Naive thymus-derived CD8-positive, alpha-beta T cell (primary cell): ENCODE measurements at places on chromosomes 13 and 19.

GRCh38 chr13:48500652-48501197 lies 32.2 kb downstream of the RCBTB2 start:
- no peak for DNase-seq

DNA sequence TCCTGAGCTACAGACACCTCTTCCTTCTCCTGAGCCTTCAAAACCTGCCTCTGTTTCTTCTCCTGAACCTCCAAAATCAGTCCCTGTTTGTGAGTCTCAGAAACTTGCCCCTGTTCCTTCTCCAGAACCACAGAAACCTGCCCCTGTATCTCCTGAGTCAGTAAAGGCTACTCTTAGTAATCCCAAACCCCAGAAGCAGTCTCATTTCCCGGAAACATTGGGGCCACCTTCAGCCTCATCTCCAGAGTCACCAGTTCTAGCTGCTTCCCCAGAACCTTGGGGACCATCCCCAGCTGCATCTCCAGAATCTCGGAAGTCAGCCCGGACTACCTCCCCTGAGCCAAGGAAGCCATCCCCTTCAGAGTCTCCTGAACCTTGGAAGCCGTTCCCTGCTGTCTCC lies 10.0 kb downstream of the CHAMP1 start:
- no peak for DNase-seq

DNA sequence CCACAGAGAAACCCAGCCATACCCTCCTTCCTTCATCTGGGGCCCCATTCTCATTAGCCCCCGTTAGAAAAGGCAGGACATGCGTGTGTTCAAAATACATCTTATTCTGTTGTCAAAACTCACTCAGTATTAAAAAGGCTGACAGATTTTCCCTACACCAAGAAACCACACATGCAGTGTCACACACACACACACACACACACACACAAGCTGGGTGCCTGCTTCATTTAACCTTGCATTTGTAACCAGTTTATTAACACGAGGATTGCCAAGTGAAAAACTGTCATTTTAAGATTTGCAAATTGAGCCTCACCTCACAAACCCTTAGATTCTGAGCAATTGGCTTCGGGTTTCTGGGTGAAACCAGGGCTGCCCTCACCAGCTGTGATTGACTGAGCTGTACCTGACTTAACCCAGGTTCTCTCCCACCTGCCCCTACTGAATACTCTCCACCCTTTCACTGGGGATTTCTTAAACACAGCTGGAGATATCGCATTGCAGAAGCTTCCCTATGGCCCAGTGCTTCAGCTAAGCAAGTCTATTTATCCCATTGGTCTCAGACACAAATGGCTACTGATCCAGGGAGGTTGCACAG lies 172.7 kb upstream of the ZNF507 start:
- no peak for DNase-seq

DNA sequence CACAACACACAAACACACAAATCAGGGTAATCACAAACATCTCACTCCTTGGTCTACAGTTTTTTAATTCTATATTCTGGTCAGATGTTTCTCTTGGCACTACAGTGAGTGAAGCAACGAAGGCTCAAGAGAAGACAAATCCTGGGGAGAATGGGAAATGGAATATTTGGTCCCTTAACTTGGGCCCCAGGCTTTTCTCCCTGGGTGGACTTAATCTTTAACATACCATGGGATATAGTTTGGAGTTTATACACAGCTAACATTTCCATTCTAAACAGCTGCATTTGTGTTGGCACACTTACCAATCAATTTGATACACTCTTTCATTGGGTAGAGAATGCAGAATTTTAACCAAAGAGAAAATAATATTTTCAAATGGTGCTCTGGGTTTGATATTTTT lies 1132.6 kb upstream of the SLC10A2 start:
- DNase-seq = no peak

DNA sequence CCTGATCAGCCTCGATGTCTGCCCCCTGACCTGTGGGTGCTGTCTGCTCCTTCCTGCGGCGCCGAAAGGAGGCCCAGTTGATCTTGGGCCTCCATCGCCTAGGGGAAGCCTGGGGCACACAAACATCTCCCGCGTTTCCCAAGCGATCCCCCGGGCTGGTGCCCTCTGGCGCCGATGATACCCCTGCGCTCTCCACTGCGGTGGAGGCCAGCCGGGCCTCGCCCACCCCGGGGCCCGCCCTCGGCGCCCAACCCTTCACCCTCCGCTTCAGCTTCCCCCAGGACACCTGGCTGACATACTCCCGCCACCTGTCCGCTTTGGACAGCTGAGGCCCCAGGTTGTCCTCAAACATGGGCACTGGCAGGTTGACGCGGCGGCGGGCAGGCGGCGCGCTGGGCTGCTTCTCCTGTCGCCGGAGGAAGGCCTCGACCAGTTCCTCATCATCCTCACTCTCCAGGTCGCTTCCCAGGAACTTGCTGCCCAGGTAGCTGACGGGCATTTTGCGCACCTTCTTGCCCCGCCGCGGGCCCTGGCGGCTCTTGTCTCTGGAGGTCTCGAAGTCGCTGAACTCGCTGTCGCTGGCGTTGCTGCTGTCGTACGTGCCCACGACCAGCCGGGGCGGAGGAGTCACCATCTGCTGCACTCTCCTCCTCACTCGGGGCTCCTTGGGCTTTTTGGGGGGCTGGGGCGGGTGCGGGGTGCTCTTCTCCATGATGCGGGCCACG lies 1.3 kb downstream of the CCDC8 start:
- no peak for DNase-seq

DNA sequence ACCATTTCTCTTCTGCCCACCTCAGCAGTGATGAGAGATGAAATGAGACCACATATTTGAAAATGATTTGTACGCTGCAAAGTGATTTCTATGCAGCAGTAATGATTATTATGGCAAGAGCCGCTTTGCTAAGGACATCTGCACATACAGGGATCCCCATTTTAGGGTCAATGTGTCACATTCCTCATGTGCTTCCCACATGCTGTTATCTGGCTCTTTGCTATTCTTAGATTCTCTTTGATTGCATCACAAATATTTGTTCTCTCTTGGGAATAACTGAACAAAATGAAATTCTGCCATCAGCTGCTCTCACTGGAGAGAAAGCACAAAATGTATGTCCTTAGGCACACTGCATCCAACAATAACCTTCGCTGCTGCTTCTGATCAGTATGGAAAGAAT lies 209.5 kb upstream of the IPO5 start:
- DNase-seq = no peak

DNA sequence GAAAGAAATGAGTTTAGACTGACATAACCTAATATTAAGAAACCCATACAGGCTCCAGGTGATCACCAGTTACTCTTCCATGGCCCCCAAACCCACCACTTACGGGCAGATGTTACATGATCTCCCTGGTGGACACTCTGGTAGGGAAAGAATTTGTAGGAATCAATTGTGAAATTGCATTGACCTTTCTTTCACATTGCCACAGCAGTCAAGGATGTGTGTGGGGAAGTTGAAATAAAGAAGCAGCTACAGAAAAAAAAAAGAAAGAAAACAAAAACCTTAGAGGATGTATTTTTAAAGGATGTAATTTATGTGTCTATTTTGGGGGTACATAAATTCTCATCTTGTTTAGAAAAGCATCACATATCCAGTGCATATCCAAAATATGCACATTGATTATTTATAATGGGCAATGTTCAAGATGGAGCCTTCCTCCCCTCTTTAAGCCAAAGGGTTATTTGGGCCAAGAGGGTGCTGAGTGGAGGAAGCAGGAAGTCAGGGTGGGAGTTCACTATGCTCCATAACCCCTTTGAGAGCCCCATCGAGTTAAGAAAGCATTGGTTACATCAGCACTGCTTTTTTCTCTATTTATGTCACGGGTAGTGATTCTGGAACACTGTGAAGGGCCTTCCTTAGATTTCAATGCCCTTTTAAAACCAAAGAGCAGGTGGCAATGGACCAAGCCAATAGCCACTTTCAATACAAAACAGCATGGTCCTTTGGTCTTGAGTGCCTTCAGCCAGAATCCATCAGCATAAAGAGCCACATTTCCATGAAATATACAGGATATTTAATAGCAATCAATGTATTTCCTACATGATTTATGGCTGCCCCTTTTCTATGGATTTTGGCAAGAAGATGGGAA lies 169.6 kb downstream of the LACC1 start:
- DNase-seq = no peak

GRCh38 chr13:26831336-26831908 lies 70.8 kb upstream of the GPR12 start:
- DNase-seq = no peak

DNA sequence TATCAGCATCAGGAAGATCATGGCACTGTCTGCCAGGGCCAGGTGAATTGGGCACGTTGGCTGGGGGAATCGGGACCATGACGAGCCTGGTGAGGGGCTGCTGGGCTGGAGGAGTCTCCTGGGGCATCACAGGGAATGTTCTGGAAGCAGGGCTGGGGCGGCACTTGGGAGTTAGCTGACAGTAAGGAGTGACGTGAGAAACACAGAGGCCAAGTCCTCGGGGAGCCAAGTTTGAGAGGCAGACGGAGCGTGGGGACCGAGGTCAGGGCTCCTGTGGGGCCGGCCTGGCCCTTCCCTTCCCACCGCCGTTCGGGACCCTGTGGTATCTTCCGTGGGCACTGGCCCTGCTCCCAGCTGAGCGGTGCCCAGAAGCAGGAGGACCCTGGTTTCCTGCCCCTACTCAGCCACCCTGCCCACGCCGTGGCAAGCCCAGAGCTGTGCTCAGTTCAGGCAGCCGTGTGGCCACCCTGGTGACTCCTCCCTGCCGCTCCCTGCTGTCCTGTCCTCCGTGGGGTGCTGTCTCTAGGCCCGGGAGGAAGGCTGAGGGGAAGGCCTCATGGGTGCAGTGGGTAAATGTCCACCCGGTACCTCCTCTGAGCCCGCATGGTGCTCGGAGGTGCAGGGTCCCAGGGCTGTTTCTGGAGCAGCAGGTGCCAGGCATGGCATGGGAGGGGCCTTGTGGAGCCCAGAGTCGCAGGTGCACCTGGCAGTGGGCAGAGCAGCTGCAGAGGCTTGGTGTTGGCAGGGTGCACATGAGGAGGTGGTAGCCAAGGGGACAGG lies 25.2 kb downstream of the CRTC1 start:
- no peak for DNase-seq

GRCh38 chr19:55654323-55654867 lies 440 bp upstream of the U2AF2 start:
- DNase-seq = peak; percentile 100

DNA sequence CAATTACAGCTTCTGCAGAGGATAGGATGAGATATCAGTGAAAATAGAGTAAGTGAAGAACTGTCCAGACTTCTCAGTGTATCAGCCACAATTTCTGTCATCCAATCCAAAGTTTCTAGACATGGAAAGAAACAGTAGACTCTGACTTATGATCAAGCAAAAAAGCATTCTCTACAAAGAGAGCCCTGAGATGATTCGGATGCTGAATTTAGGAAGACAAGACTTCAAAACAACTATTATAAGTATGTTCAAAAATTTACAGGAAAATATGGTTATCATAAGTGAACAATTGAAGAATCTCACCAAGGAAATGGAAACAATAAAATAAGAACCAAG lies 238.2 kb upstream of the IRS2 start:
- DNase-seq = no peak

- DNase-seq = no peak
Observed at GRCh38 chr13:85148009-85148408, 651.2 kb downstream of the SLITRK6 start.

DNA sequence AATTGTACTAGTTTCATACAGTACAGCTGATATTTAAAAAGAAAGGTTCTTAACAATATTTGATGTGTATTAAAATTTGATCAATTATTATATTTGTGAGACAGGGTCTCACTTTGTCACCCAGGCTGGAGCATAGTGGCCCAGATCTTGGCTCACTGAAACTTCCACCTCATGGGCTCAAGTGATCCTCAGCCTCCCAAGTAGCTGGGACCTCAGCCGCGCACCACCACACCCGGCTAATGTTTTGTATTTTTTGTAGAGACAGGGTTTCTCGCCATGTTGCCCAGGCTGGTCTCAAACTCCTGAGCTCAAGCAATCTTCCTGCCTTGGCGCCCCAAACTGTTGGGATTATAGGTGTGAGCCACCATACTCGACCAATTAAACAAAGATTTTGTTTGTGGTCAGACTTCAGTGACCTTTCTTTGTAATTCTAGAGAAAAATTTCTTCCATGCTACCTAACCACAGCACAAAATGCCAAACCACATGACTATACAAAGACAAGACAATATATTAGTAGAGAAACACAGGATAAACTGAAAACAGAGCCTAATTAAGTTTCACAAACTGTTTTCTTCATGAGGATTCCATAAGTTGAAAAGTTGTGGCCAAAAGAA lies 59.6 kb downstream of the RBM26 start:
- no peak for DNase-seq

GRCh38 chr19:57759096-57759495 lies 10.4 kb upstream of the ZNF586 start:
- DNase-seq = no peak

DNA sequence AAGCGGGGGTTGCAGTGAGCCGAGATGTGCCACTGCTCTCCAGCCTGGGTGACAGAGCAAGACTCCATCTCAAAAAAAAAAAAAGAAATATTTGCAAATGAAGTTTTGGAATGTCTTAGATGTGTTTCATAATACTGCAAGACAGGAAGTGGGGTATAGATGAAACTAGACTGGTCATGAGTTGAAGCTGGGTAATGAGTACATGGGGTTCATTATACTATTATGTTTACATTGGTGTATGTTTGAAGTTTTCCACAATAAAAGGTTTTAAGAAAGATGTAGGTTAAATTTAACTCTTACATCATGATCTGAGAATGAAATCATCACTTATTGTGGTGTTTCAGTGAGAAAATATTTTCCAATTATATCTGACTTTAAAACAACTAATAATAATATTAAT lies 19.0 kb downstream of the FNDC3A start:
- no peak for DNase-seq

GRCh38 chr13:79602936-79603335 lies 122.0 kb downstream of the NDFIP2 start:
- no peak for DNase-seq

DNA sequence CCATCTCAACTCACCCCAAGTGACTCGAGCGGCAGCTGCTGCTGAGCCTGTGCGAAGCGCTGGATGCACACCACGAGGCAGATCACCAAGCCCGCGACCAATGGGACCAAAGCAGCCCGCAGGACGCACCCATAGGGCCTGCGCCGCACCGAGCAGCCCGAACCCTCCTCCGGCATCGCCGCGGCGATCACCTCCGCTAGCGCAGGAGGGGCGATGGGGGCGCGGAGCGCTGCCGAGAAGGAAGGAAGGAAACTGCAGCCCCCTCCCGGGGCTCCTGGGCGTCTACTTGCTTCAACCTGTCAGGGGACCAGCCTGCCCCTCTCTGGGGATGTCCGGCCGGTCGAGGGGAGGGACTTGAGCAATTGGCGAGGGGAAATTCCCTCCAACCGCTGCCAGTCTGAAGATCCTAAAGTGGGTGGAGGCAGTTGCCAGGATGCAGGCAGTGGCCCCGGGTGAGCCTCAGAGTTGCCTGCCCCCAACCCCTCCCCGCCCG lies at the start of gene CD70:
Gene CD70, minus strand, starts transcription at position 324 of the 493 bp plus-strand sequence. Its CDS starts 148 bp downstream, at position 176.
- peak; percentile 21 for DNase-seq
